ENCODE measurements at places on chromosomes 4 and X.

- DNase-seq = no peak
These were observed 16.3 kb upstream of the MBNL3 start for GRCh38 chrX:132505116-132505515.

DNA sequence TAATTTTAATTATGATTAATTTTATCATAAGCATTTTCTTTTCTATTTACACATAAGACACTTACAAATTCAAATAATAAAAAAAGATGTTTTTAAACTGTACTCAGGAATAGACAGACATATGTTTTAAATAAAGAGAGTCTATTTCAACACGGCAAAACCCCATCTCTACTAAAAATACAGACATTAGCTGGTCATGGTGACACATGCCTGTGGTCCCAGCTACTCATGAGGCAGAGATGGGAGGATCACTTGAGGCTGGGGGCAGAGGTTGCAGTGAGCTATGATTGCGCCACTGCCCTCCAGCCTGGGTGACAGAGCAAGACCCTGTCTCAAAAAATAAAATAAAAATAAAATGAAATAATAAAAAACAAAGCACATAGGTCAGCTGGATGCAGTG, 14.8 kb downstream of the FAM9B start:
- no peak for DNase-seq

- no peak for DNase-seq
These were observed 174.0 kb downstream of the ADAM29 start for GRCh38 chr4:175092114-175092513.

- DNase-seq = no peak
These were observed 47.1 kb downstream of the FAM193A start for GRCh38 chr4:2583517-2583916.

GRCh38 chr4:170538821-170539473, 449.2 kb upstream of the AADAT start:
- DNase-seq = no peak

DNA sequence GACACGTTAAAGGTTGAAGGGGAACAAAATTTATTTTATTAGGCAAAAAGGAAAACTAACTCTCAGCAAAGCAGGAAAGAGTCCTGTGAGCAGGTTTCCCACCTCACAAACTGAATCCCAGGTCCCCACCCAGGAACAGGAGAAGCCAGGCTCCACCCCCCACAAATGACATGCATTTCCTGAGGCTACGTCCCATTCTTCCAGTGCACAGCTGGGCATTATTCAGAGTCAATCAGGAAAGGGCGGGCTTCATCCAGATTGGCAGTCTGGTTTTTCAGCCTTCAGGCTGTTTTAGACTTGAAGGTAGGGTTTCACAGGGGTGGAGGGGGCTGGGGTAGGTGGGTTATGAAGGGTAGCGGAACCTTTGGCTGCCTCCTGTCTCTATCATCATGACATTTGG, 11.9 kb upstream of the ASIC5 start:
- DNase-seq = no peak

- DNase-seq = no peak
These were observed 83.4 kb upstream of the BMP2K start for GRCh38 chr4:78692822-78693170.

Data from T-helper 17 cell (primary cell).